Immature natural killer cell (primary cell): ENCODE measurements at places on chromosomes 2 and 18. TPM values are rescaled to one million over a fixed set of nuclear protein-coding genes. Genes with fewer than 3 reads are reported as not detected.

- peak; percentile 95 for DNase-seq
Measured at GRCh38 chr2:234290671-234291070, 206.2 kb downstream of the ARL4C start.

- no peak for DNase-seq
Measured at GRCh38 chr18:58536534-58537271, 92.2 kb downstream of the ALPK2 start.

DNA sequence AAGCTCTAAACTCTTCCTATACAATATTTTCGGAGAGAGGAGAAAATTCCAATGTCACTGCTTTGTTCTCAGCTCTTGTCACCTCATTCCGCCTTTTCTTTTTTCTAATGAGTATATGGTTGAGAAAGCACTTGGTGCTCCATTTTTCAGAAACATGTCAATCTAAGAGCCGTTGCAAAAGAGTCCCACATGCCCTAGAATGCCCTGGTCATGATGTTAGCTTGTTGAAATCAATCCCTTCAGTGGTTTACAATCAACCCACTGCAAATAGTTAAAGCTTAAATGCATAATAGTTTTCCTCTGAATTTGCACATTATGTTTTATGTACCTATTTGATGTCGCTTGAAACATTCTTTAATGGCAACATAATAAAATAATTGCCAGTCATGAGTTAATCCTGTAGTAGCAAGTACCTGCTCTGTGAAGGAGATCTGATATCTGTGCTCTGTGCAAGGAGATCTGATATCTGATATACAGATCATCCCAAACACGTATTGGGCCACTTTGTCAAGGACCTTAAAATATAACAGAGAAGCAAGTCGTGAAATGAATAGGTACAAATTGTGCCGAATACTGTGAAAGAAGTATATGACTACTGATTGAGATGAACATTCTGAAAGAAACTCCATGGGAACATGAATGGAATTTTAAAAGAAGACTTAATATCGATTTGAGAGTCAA lies 1633.5 kb downstream of the SUCLG1 start:
- no peak for DNase-seq

The CIB4 gene
- not detected for polyA plus RNA-seq

DNA sequence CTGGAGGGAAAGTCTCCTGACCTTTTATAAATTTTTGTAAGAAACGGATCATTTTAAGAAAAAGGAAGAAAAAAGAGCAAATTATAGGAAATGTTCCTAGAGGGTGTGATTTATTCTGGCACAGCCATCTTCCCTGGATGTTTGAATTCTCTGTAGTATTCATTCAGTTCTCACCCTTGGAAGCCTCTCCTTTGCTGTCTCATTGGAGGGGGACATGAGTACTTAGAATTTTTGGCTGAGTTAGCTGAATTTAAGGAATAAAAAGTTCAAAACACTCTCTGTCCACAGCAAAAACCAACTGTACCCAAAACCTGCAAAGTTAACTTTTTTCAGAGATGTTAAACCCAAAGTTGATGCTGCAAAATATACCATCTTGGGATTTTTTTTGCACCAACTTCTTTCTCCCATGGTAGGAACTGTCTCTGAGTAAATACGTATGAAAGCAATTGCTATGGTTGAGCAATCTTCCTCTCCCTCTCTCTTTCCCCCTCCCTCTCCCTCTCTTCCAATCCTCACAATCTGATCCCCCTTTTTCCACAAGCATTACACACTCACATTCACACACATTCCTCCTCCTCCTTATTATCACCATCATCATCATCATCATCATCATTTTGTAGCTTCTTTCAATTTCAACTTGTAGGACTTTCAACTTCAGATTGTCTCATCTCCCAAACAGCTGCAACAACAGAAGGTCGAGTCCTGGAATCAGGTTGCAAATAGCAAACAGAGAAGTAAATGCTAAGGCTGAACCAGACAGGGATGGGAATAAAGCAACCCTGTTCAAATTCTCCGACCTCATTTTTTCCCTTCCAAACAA lies 183.7 kb downstream of the GFPT1 start:
- no peak for DNase-seq
